ENCODE measurements at places on chromosomes 6 and 20.

DNA sequence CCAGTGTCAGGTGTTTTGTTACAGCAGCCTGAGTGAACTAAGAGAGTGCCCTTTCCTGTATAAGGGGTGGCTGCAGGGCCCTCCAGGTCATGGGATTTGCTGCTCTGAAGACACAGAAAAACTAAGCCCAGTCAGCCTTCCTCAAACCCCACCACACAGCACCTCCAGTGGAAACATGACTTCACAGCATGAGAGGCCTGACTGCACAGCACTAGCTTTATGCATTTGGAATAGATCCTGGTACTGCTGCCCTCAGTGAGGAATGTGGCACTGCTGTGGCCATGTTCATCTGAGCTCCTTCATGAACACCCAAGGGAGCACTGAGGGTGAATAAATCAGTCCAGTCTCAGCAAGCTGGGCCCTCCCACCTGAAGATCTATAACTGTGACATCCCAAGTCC, 296.1 kb upstream of the FOXQ1 start:
- DNase-seq: no peak

DNA sequence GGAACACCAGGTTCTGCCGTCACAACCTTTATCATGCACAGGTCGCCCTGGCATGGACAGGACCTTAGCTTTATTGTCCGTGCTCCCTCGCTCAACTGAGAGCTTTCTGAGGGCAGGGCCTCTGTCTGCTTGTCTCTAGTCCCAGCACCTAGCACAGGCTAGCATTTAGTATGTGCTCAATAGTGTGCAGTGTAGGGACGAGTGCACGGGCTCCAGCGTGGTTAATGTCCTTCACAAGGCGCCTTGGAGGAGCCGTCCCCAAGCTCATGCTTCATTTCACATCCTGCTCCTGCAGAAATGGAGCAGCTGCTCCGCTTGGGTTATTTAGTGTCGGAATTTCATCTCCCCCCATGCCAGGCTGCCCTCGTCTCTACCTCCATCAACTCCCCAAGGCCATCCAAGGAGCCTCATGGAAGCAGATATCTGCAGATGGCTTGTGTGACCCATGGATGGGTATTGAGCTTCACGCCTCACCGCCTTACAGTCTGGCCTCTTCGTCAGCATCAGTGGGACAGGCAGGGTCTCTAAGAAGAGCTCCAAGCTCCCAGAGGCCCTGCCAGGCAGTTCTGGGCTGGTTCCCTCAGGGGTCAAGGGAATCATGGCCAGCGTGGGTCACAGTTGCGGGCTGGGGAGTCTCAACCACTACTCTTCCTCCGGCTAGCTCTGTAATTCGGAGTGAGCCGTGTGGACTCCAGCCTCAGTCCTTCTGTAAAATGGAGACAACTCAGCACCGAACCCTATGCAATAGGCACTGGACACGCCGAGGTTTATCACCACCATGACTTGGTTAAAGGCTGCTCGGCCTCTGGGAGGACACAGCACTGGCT, 60.8 kb upstream of the APCDD1L start:
- no peak for DNase-seq

- no peak for DNase-seq
These were observed 767.0 kb upstream of the POU3F2 start for GRCh38 chr6:98067375-98067774.

- DNase-seq: no peak
These were observed 1.0 kb downstream of the TRERF1 start for GRCh38 chr6:42450477-42451332.

DNA sequence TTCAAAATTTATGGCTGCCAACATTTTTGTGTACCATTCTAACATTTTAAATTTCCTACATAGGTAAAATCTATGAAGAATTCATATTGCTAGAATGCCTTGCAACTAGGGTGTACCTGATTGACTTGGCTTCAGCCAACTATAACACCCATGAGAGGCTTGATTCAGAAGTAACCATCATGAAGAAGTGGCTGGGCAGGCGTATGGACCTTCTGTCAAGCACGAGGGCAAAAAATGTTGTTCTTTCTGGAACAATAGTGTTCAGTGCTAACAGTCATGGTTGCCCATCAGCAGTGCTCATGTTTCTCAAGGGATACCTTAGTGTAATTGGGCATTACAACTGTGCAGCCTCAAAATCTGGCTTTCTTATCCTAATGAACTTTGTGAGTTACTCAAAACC, 42.9 kb downstream of the ID4 start:
- no peak for DNase-seq

GRCh38 chr6:46032110-46032998, 16.7 kb upstream of the CLIC5 start:
- no peak for DNase-seq

All from hematopoietic multipotent progenitor cell treated with erythropoietin and hydrocortisone succinate and interleukin-3 and kit ligand, for 17 days (in vitro differentiated cells).